ENCODE measurements at places on chromosomes 3 and 15. TPM values are rescaled to one million over a fixed set of nuclear protein-coding genes. Genes with fewer than 3 reads are reported as not detected.

GRCh38 chr3:112803467-112803866 is 43.2 kb downstream of the CD200R1L start:
- no peak for DNase-seq

DNA sequence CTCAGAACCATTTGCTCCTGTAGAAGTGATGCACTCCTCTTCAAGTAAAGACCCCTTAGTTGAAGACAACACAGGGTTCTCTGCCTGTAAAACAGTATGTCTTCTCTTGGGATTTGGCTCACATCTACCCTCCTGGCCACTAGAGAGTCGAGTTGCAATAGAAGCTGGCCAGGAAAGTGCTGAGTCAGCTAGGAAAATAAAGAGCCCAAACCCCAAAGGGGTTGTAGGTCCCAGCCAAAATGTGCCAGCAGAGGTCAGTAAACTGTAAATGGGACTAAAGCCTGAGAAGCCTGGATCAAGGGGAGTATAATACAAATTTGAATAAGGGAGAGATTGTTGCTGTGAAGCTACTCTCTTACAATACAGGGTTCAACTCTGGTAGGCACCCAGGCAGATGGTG is 37.2 kb upstream of the THBS1 start:
- DNase-seq = no peak

The GPR171 gene
- 3.1 TPM for polyA plus RNA-seq

DNA sequence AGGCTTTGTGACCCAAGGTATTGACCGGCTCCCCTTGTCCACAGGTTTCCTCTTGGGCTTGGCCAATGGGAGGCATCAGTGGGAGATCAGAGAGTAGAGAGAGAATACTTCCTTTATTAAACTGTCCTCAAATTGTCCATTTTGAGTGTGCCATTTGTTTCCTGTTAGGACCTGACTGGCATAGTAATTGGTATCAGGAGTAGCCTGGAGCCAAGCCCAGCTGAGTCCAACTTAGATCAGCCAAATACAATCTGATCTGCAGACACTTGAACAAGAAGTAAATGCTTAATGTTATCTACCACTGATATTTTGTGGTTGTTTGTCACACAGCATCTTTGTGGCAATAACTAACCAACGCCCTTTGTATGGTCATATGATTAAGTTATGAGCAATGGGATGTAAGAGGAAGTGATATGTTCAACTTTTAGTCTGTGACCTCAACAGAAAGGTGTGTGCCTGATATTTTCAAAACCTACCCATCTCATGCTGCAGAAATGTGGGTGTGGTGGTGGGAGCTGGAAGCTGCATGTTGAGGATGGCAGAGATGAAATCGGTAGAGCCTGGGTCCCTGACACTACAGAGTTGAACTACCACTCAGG is 13.3 kb downstream of the MYD88 start:
- DNase-seq = no peak

GRCh38 chr3:39548282-39548681 is 80.8 kb downstream of the MOBP start:
- no peak for DNase-seq

The CCDC33 gene
- polyA plus RNA-seq = not detected

DNA sequence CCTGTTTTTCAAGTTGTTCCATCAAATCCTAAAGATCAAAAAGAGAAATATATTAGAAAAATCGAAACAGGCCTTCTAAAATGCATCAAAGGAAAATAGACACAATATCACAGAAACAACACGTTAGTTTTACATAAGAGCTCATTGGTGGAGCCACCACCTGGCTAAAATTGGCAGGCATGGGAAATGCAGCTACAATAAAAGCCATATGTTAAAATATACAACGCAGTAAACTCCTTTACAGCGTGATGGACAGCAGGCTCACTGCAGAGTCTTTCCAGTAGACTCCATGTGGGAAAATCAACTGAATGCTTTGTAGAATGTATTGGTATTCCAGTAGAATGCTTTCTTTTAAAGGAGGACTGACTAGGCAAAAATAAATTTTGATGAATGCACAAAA is 40.9 kb upstream of the MYO5C start:
- no peak for DNase-seq

DNA sequence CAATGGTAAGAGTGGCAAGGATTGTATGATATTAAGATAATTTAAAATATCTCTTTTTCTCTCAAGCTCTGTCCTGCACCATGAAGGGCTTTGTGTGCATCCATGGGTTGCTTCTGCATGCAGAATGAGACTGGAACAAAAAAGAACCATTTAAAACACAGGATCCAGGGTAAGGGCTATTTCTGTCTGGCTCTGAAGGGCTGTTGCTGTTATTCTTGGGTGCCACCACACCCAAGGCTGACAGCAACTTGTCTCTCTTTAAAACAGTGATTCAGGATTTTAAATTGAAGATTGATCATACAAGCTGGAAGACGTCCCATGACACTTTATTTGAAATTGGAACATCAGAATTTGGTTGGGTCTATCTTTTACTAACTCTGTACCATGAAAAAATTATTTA is 268.8 kb upstream of the CNTN3 start:
- DNase-seq = no peak

- DNase-seq = no peak
These were observed 98.9 kb downstream of the NR1D2 start for GRCh38 chr3:24043985-24044384.

The SPG21 gene
- polyA plus RNA-seq = 190 TPM

DNA sequence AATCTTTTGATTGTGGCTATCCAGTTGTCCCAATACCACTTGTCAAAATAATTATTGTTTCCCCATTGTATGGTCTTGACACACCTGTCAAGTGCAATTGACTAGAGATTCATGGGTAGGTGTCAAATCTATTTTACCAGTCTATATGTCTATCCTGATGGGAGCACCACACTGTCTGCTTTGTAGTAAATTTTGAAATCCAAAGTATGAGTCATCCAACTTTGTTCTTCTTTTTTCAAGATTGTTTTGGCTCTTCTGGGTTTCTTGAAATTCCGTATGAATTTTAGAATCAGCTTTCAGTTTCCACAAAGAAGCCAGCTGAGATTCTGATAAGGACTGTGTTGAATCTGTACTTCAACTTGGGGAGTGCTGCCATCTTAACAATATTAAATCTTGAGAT is 71.9 kb downstream of the CSNK1G1 start:
- DNase-seq = no peak

GRCh38 chr3:33313331-33313730 is 36.1 kb downstream of the FBXL2 start:
- DNase-seq = no peak

Data from naive B cell (primary cell).